ENCODE measurements at places on chromosomes 2 and 18. TPM values are rescaled to one million over a fixed set of nuclear protein-coding genes. Genes with fewer than 3 reads are reported as not detected.

The KCNG2 gene
- polyA plus RNA-seq: not detected

The ANKRD44 gene
- 10.8 TPM for polyA plus RNA-seq

The PKDCC gene
- polyA plus RNA-seq: 3.0 TPM

The SCYGR5 gene
- not detected for polyA plus RNA-seq

The UGT1A3 gene
- polyA plus RNA-seq: not detected

The PER2 gene
- polyA plus RNA-seq: 0.86 TPM

The NOL4 gene
- polyA plus RNA-seq: not detected

The STAT4 gene
- 0.97 TPM for polyA plus RNA-seq

The DYSF gene
- polyA plus RNA-seq: 53.5 TPM

The CNGA3 gene
- polyA plus RNA-seq: not detected

The CYP26B1 gene
- polyA plus RNA-seq: 0.06 TPM

The KIF5C gene
- not detected for polyA plus RNA-seq

The CXCR4 gene
- 42.2 TPM for polyA plus RNA-seq

The KCNE4 gene
- 0.02 TPM for polyA plus RNA-seq

Data from endothelial cell of umbilical vein (primary cell).